ENCODE measurements at places on chromosomes 2 and 18. TPM values are rescaled to one million over a fixed set of nuclear protein-coding genes. Genes with fewer than 3 reads are reported as not detected.

GRCh38 chr2:149901231-149901859 lies 313.8 kb upstream of the MMADHC start:
- DNase-seq = no peak

GRCh38 chr2:236158969-236159777 lies 9.0 kb downstream of the GBX2 start:
- DNase-seq = no peak

RAMP1 gene
- 2.3 TPM for polyA plus RNA-seq

DNA sequence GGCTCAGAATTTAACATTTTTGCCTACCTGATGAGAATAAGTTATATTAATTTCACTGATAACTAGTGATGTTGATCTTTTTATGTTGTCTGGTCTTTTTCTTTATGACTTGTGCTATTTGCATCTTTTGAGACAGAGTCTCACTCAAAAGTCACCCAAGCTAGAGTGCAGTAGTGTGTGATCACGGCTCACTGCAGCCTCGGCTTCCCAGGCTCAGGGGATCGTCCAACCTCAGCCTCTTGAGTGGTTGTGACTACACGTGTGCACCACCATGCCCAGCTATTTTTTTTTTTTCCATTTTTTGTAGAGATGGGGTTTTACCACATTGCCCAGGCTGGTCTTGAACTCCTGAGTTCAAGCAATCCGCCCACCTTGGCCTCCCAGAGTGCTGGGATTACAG lies 7.5 kb downstream of the SMCHD1 start:
- DNase-seq = no peak

GAREM1 gene
- polyA plus RNA-seq = 31.2 TPM

DNA sequence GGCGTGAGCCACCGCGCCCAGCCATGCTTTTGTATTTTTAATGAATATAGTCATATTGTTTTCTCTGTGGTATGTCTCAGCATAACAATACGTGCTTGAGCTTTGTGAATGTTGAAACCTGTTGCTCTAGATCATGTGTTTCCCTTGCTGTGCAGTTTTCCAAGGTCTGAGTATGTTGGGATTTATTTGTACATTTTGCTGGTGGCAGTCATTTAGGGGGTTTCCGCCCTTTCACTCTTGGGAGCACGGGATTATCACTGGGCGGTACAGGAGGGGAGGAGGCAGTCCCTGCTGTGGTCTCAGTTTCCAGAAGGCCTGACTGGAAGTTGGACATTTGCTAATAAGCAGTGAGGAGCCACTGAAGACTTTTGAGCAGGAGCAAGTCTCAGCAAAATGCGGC lies 24.9 kb upstream of the CATIP start:
- DNase-seq = no peak

DNA sequence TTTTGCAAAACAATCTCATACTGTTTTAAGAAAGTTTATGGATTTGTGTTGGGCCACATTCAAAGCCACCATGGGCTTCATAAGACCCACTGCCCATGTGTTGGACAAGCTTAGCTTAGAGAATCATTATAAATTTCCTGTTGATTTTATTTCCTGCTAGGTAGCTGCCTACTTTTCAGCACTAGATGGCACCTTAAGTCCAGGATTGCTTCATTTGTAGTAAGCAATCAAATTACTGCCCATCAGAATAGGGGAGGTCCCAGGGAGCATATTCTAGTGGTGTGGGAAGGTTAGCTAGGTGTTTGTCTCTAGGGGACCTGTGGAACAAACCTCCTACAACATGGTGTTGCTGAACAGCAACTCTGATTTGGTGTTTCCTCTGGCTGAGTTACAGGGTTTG lies 11.0 kb upstream of the DCDC2C start:
- no peak for DNase-seq

- peak; percentile 56 for DNase-seq
Measured at GRCh38 chr2:20052861-20053281, 1.4 kb upstream of the LAPTM4A start.

GRCh38 chr2:14826518-14826917 lies 194.0 kb downstream of the LRATD1 start:
- DNase-seq = no peak

DNA sequence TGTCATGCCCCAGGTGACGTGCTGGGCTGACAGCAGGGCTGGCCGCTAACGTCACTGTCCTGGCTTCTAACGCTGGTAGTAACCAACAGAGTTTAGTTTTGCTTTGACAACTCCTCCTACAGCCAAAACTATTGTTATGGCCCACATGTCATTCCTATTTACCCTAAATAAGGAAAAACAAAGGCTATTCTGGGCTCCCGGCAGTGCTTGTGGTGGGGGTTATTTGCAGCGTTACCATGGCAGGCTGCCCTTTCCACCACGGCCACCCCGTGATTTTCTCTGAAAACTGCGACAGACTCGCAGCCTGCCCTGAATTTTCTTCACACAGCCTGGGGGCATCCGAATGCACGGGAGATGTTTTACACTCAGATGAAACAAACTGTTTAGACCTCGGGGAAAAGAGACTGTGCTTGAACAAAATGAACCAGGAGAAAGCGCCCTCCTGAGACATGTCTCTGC lies 115.2 kb downstream of the FAM210A start:
- DNase-seq = peak; percentile 28

PLEKHH2 gene
- 70.1 TPM for polyA plus RNA-seq

ASB3 gene
- polyA plus RNA-seq = 28.6 TPM

GRCh38 chr18:48162956-48163737 lies 232.7 kb upstream of the SMAD2 start:
- no peak for DNase-seq

STPG4 gene
- polyA plus RNA-seq = not detected

DNA sequence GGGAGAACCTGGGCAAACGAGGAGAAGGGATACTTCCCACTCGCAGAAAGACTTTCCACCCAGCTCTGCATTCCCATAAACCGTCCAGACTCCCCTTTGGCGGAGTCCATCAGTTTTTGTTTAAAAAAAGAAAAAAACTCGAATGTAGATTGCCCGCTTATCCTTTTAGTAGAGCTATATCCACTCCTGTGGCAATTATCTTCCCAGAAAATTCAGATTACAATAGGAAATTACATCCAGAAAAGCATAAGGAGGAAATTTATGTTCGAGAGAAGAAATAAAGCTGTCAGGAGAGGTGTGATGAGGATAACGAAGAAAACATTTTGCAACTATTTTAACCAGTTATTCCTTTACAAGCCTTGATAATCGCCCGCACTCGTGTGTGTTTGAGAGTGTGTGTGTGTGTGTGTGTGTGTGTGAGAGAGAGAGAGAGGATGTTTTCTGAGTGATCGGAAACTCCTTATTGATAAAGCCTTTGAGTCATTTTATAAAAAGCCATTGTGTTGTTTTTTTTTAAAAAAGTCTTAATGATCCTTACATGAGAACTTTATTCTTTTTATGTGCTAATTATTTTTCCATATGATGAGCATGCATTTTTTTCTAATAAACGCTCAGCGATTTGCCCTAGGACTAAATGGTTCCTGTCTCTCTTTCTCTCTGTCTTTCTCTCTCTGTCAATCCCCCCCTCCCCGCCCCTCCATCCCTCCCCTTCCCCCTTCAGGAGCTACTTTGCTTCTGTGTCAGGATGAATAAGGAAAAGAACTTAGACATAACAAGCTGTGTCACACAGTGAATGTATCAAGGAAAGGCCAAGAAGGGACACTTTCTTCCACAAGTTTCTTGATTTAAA lies 1.1 kb upstream of the PPP3R1 start:
- peak; percentile 58 for DNase-seq

DNA sequence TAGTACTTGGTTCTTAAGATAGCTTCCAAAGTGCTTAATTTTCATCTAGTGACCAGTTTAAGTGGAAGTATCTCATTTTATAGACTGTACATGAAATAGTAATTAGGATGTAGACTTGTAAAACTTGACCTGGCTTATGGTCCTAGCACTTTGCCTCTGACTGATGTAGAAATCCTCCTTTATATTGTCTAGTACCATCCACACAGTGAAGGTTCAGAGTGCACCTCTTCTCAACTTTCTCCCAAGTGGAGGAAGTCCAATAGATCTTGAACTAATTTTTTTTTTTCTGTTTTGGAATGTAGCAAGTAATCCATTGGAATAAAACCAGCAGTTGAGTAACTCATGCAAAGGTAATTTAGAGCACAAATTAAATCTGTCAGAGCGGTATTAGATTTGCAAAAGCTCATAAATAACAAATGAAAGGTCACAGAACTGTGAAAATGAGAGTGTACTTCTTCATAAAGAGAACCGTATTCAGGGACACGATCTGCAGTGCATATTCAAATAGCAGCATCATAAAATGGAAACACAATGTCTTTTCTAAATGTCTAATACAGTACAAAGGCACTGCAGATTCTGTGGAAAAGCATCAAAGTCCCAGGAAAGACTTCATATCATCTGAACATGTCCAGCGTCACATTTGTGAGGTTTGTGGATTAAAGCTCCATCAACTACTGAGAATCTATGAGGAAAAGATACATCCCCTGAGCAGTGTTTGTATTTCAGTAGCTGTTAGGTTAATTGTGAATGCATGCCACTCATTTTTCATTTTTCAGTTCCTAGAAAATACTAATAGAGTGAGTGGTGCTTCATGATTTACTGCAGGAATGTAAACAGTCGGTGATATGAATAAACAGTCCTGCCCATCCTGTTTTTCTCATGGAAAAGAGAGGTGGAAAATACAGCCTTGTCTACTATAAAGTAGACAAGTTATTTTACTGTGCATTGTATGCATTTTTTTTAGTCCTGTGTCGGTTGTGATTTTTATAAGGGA lies 100.7 kb downstream of the LYPD6 start:
- DNase-seq = no peak

DNA sequence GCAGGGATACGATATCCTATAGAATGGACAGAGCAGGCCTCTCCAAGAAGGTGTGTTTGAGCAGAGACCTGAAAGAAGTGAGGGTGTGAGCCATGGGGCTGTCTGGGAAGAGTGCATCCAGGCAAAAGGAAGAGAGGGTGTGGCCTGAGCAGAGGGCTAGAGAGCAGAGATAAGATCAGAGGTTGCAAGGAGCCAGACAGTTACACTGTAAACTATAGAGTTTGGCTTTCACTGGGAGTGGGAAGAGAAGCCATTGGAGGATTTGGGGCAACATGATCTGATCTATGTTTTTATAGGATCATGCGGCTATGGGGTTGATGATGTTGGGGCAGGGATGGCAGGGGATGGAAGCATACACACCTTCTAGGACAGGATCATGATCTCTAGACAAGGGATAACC lies 124.1 kb upstream of the MAP3K20 start:
- DNase-seq = no peak

DNA sequence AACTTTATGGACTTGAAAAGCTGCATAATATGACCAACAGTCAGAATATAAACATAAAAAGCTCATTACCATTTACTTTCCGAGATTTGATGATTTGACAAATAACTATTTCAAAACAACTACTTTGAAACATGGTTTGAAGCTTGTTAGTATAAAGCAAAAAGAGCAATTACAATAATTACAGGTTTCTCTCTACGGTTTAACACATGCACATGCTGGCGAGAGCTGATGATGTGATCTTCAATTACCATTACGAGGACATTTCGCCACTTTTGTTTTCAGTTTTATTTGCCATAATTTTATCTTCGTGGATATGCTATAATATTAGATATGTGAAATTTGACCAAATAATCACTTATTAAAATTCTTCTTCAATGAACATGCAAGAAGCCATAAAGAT lies 270.1 kb downstream of the TCF4 start:
- DNase-seq = no peak

LGALSL gene
- polyA plus RNA-seq = 31.3 TPM

DNA sequence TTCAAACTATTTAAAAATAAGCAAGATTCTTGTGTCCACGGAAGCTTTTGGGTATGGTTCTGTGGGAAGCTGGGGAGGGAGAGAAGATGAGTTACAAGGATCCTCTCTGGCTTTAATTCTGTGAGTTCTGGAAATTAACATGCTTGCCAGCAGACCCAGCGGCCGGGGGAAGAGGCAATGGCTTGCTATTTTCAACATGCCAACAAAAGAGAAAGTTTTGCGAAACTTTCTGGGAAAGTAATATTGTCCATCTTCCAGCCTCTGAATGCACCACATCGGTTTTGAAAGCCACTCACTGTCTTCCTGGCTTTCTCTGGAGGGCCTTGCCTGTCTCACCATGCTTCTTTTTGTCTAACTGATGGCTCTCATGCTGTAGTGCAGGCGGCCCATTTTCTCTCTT lies 85.7 kb downstream of the EN1 start:
- no peak for DNase-seq

GRCh38 chr18:30248056-30248455 lies 794.5 kb downstream of the DSC3 start:
- no peak for DNase-seq

DNA sequence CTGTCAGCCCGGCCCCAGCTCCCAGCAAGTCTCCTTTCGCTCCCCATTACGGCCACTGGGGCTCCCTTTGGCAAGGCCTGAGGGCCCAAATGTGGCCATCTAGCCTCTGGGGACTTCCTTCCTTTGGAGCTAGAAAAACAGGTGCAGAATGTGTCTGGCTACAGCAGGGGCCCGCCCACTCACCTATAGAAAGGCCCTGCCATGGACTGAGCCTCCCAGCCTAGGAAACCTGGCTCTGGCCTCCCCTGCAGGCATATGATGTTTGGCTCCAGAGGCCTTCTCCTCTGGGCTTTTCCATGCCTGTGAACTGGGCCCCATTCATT lies 55.3 kb upstream of the ALPP start:
- DNase-seq = no peak

- no peak for DNase-seq
Measured at GRCh38 chr18:70290482-70291294, 1.8 kb downstream of the SOCS6 start.

GRCh38 chr2:32732912-32733472 lies 105.1 kb downstream of the TTC27 start:
- no peak for DNase-seq

POLE4 gene
- polyA plus RNA-seq = 45.1 TPM

DNA sequence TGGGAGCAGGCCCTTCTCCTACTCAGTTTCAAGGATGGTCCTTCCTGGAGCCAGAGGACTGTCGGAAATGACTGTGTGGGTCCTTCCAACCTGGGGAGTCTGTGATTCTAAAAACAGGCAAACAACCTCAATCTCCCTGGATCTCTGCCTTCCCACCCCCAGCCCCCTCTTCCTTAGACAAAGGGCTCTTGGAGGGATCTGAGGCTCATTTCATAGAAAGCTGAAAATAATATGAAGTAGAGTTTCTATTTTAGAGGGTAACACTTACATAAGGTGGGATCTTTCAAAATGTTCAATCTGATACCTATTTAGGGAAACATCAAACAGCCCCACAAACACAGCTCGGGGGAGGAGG lies 69.4 kb downstream of the RHOB start:
- DNase-seq = no peak

STEAP3 gene
- 1.8 TPM for polyA plus RNA-seq

DNA sequence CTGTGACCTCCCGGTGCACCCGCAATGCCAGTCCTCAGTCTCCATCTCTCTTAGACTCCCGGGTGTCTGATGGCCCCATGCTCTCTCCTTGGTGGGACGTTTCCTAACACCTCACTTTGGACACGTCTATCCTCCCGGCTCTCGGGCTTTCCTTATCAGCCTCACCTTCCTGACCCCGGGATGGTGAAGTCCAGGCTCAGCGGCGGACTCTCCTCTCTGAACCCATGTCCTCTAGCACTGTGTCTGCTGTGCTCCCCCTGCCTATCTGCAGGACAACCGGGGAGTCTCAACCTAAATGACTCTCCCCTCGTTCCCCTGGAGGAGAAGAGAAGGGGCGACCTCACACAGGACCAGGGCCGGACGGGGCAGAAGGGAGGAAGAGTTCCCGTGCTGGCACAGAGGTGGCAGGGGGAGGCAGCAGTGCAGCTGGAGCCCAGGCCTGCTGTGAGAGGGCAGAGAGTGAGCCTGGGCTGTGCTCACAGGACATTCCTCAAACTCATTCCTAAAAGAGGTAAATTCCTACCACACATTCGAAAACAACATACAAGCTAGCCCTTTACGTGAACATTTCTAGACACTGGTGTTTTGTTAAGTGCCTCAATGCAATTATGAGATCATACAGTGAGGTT lies 41.9 kb downstream of the MBP start:
- DNase-seq = no peak

ZNF396 gene
- polyA plus RNA-seq = 5.5 TPM

Measured in left renal cortex interstitium (tissue), 4 donors.